ENCODE measurements at places on chromosomes 2 and 18.
A peak's percentile ranks its signal among the peaks of the same experiment; 100 is the strongest.

GRCh38 chr2:146762786-146763185 lies 1082.0 kb upstream of the ACVR2A start:
- DNase-seq: no peak

- no peak for DNase-seq
Measured at GRCh38 chr2:18284331-18284730, 276.1 kb downstream of the RDH14 start.

- DNase-seq: no peak
Measured at GRCh38 chr2:230023313-230023712, 45.4 kb downstream of the SLC16A14 start.

DNA sequence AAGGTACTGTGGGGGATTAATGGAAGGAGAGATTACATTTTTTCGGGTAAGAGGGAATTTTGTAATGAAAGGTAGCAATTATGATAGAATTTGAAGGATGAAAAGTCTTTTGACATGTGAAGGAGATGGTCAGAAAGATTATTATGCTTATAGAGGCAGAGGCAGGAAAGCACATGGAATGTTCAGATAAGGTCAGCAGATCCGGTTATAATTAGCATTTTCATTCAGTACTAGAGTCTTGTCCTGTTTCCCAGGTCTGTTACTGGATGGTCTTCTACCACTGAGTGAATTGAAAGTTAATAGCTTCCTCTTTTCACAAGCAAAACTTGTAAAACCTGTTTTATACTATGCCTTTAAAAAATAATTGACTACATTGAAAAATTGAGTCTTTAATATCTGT lies 116.9 kb downstream of the PHLPP1 start:
- DNase-seq: no peak

DNA sequence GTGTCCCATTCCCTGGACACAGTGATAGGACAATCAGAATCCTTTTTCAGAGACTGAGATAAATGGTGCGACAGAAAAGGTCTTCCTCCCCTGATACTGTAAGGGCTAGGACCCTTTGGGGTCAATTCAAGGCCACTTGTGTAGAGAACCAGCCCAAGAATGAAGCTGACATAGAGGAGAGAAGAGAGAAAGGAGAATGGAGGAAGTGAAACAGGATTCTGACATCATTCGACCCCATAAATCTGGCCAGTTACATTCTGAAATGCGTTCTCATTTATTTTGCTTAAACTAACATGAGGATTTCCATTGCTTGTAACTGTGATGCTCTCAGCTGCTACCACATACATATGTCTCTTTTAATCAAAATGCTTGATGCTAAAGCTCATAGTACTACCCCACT lies 148.1 kb downstream of the TMEM163 start:
- DNase-seq: no peak

GRCh38 chr2:44245083-44245861 lies 30.0 kb upstream of the SLC3A1 start:
- DNase-seq: no peak

DNA sequence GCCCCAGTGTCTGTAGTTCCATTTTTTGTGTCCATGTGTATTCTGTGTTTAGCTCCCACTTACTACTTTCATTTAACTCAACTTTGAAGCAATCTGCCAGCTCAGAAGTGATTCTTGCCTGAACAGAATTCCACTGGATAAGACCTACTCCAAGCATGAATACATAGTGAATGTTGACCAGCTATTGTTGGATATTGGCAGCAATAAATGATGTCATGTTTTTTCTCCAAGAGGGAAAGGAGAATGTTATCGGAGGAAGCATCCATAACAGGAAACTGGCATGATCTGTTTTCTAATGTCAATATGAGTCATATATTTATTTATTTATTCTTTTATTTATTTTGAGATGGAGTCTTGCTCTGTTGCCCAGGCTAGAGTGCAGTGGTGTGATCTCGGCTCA lies 36.8 kb upstream of the TRAPPC8 start:
- no peak for DNase-seq

DNA sequence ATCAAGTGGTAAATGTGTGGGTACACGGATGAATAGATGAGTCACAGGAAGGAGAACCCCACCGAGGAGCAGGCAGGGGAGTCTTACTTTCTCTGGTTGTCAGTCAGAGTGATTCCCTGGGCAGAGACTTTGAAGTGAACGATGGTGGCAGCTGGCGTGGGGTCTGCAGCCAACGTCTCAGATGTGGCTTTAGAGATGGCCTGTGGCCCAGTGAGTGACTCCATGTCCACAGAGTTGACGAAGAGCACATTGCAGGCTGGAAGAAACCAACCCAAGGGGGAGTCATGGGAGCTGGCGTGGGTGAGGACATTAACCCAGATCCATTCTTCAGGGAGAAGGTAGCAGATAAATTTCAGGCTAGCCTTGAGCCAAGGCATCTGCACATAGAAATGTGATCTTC lies 193.1 kb downstream of the TNS1 start:
- DNase-seq: no peak

- no peak for DNase-seq
Measured at GRCh38 chr2:7467782-7468447, 550.7 kb downstream of the RNF144A start.

GRCh38 chr2:9169349-9170107 lies 37.1 kb upstream of the ASAP2 start:
- no peak for DNase-seq

- DNase-seq: no peak
Measured at GRCh38 chr18:65146482-65147021, 604.3 kb upstream of the CDH7 start.

- no peak for DNase-seq
Measured at GRCh38 chr18:36454848-36455458, 157.4 kb downstream of the FHOD3 start.

DNA sequence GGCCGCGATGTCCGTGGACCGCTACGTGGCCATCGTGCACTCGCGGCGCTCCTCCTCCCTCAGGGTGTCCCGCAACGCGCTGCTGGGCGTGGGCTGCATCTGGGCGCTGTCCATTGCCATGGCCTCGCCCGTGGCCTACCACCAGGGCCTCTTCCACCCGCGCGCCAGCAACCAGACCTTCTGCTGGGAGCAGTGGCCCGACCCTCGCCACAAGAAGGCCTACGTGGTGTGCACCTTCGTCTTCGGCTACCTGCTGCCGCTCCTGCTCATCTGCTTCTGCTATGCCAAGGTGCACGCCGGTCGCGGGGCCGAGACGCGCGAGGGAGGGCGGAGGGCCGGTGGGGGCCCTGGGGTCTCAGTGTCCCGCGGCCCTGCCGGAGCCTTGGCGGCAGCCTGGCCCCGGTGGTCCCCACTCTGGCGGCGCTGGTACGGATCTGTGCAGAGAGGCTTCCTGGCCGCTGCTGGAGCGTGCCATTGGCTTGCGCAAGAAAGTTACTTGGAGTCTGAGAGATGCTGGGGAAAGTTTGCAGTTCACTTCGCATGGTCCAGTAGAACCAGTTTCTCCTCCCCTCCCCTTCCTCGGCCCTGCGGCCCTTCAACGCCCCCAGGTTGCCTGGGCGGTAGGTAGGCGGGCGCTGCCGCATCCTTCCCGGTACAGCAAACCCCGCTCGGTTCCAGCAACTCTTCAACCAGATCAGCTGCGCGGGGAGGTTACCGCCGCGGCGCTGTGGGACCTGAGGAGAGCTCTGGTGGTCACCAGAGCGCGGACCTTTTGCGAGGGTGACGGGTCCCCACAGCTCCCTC lies 1.5 kb downstream of the GALR1 start:
- peak; percentile 12 for DNase-seq

DNA sequence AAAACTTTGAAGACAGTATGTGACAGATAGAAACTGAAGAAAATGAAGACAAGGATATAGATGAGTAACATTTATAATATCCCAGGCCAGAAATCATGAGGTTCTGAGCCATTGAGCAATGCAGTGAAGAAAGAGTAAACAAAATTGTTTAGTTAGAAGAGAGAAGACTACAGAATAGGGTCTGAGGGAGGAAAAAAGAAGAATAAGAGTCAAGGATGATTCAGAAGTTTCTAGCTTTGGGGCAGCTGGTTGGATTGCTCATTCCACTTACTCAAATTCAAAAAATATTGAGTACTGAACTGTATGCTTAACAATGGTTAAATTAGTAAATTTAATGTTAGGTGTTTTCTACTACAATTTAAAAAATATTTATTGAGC lies 155.0 kb upstream of the OTX1 start:
- no peak for DNase-seq

GRCh38 chr2:44112096-44112495 lies 56.6 kb upstream of the PPM1B start:
- DNase-seq: no peak

DNA sequence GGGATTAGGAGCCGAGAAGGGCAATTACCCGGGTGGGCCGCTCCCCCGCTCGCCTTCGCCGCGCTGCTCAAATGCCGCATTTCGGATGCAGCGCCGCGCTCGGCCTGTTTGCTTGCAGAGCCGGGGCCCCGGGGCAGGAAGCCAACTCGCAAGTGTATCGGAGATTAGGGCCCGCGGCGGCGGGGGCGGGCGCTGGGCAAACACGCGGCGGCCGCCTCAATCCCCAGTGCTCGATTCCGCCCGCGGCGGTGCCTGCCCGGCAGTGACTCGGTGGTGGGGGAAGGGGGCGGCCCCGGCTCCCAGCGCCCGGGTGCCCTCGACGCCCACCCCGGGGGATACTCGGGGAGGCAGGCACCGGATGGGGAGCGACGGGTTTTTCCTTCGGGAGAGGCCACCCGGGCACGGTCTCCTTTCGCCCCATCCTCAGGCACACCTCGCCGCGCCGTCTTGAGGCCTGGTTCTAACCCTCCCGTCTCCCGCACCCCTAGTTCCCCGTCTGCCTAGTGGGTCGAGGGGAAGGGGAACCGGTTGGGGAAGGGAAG lies 26.6 kb upstream of the NOTO start:
- peak; percentile 72 for DNase-seq

DNA sequence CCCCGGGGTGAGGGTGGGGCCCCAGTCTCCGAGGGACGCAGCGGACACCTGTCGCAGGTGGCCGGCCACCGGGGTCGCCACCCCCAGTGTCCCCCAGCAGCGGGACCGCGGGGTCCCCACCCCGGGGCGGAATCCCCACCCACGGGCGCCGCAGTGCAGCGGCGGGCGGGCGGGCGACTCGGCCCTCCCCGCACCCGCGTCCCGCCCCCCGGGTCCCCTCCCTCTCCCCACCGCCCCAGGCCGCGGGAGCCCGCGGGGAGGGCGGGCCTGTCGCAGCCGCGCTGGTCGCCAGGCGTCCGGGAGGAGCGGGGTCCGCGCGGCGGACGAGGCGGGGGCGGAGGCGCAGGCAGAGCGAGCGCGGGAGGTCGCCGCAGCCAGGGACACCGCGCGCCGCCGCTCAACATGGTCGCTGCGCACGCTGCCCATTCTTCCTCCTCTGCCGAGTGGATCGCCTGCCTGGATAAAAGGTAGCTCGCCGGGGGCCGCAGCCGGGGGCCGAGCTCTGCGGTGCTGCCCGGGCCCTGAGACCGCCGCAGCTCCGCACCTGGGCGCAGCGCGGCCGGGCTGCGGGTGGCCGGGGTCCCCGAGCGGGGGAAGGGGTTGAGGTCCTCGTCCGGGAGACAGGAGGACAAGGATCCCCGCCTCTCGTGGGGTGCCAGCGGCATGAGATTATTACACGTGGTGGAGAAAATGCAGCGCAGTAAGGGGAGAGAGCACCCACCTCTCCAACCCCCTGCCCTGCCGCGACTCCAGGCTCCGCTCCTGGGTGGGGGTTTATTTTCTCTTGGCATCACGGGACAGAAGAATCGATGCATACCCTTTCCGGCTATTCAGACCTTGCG lies at the start of gene RAPGEF4:
TSS of gene RAPGEF4 (plus strand) at position 264 of the 842 bp plus-strand sequence. CDS start at position 403, 139 bp downstream.
- DNase-seq: peak; percentile 10

- no peak for DNase-seq
Measured at GRCh38 chr2:8154936-8155335, 526.9 kb upstream of the ID2 start.

GRCh38 chr2:71544919-71545571 lies 91.7 kb downstream of the DYSF start:
- DNase-seq: no peak

DNA sequence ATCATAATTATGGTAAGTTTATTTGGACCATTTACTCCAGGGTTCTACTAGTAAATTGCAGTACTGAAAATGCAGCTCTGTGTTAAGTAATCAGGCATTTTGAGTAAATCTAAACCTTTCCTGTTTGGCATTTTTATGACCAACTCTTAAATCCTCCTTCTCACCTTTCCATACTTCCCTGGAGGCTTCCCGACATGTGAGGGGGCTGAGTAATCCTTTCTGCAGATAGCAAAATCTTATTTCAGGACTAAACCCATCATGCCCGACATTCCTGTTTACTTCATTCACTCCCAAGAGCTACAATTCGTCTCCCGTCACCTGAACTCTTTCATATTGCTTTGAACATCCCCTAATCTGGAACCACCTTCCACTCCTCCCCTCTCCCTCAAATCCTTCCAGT lies 296.6 kb downstream of the IKZF2 start:
- DNase-seq: no peak

- no peak for DNase-seq
Measured at GRCh38 chr2:103739186-103739585, 977.4 kb downstream of the TMEM182 start.

- DNase-seq: peak; percentile 35
Measured at GRCh38 chr2:70901227-70902066, 34.3 kb upstream of the ATP6V1B1 start.

GRCh38 chr2:156443089-156443488 lies 6.9 kb downstream of the GPD2 start:
- no peak for DNase-seq

DNA sequence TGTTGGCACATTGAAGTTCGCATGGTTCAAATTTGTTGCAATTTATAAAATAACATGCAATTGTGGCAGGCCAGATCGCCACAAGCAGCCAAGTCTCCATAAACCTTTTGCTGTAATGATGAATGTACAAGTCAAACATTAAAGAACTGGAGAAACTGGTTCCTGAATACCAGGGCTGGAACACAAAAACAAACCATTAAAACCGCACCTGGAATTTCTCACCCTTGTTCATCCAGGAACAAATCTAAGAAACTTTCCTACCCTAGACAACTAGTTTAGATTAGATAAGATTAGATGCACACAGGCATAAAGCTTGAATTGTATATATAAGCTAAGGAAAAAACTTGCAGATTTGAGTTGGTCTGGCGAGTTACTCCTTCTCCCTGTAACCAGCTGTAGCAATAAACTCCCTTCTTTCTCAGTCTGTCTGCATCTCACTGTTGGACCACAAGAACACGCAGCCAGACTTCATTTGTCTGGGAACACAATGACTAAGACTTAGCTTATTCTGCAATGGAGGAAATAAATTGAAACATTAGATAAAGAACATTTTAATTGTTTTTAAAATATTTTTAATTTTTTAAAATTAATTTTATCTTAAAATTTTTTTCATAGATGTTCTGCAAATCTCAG lies 1835.5 kb upstream of the LRRTM1 start:
- DNase-seq: no peak

Measured in BE2C (cell line).